NCI-H69 (cell line): ENCODE measurements at places on chromosomes 13 and 19.
A peak's percentile ranks its signal among the peaks of the same experiment; 100 is the strongest.

DNA sequence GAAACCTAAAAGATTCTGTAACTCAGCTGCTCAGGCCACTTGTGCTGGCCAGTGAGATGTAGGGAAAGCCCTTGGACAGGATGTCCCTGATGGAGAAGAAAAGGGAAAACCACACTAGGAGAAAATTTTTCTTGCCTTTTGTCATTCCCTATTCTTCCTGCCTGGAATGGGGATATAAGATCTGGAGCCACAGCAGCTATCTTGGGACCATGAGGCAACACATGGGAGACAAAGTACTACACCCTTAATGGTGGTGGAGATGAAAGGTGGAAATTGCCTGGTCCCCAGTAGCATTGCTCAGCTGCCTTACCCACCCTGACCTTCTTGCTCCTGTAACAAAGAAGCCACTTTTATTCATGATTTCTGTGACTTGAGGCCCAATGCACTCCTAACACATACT, 9.4 kb downstream of the RSPH6A start:
- DNase-seq: no peak

GRCh38 chr13:31826521-31826920, 87.2 kb downstream of the RXFP2 start:
- no peak for DNase-seq

DNA sequence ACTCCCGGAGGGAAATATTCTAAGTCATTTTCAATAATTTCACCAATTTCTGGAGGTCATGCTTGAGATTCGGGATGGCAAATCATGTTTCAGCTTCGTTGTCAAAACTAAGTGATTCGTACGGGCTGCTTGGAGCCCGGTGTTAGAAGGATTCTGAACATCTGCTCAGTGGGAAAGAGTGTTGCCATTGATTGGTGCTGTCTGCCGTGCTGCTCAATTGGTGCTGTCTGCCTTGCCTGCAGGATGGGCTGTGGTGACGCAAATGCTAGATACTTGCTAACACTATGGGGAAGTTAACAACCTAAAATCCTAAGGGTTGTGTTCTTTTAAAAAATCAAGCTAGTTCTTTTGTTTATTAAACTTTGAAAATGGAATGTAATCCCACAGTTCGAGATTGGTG, 17.3 kb upstream of the CACNG8 start:
- DNase-seq: no peak

DNA sequence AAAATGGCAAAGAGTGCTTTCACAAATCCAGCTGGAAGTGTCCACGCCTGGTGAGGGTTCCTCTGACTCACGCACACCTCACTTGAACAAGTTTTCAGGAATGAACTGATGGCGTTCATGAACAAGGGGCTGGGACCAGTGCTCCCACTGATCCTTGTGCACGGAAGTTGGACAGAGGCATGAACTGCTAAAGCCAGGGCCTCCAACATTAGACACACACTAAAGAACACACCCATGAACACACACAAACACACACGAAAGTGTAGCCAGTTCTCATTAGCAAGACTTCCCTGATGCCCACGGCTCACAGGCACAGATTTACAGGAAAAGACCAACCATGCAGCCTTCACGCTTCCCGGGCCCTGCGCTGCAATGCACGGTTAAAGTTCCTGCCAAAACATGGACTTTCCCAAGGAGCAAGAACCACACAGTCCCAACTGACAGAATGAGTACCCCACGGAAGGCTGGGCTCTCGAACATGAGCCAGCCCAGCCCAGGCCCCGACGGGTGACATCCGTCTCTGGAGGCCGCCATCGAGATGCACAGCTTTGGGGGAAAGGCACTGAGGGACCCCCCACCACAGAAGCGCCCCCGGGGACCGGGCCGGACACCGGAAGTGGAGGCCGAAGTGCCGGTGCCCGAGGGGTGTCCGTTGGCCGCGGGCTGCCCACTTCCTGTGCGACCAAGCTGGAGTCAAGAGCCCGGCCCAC, 808 bp downstream of the DNMT1 start:
- DNase-seq: peak; percentile 37

- peak; percentile 67 for DNase-seq
These were observed 7.7 kb upstream of the FGF9 start for GRCh38 chr13:21663197-21663596.

DNA sequence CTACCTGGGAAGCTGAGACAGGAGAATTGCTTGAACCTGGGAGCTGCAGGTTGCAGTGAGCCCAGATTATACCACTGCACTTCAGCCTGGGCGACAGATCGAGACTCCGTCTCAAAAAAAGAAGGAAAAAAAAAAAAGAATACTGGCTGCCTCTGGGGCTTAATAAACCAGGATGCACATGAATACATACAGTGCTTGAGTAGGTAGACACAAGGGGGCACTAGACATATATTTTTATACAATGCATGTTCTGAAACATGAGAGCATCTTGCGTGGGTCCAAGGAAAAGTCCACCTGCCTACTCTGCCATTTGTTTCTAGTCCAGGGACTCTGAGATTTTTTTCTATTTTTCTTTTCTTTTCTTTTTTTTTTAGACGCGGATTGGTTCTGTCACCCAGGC, 31.2 kb downstream of the KEAP1 start:
- DNase-seq: peak; percentile 71

- DNase-seq: peak; percentile 56
These were observed 47.8 kb upstream of the KPNA3 start for GRCh38 chr13:49840266-49840665.

- DNase-seq: no peak
These were observed 8.3 kb downstream of the IFNL3 start for GRCh38 chr19:39236527-39236926.

DNA sequence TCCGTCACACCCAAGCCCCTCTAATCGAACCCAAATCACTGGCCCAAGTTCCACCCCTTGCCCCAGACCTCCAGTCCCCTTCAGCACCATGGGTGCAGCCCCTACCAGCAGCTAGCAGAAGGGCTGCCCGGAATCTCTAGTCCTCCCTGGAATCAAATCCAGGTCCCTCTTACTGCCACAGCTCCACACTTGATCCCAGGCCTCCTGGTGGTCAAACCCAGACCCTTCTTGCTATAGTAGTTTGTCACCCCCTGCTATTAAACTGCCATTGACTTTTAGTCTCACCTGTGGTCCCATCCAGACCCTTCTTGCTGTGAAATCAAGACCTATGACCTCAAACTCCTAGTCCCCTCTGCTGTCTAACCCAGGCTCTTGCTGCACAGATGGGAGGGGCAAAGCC, 8.7 kb downstream of the HIPK4 start:
- no peak for DNase-seq

DNA sequence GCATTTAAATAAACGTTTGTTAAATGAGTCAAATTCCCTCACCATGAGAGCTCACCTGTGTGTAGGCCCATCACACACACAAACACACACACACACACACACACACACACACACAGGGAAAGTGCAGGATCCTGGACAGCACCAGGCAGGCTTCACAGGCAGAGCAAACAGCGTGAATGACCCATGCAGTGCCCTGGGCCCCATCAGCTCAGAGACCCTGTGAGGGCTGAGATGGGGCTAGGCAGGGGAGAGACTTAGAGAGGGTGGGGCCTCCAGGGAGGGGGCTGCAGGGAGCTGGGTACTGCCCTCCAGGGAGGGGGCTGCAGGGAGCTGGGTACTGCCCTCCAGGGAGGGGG, 8.5 kb upstream of the CEACAM5 start:
- peak; percentile 20 for DNase-seq

DNA sequence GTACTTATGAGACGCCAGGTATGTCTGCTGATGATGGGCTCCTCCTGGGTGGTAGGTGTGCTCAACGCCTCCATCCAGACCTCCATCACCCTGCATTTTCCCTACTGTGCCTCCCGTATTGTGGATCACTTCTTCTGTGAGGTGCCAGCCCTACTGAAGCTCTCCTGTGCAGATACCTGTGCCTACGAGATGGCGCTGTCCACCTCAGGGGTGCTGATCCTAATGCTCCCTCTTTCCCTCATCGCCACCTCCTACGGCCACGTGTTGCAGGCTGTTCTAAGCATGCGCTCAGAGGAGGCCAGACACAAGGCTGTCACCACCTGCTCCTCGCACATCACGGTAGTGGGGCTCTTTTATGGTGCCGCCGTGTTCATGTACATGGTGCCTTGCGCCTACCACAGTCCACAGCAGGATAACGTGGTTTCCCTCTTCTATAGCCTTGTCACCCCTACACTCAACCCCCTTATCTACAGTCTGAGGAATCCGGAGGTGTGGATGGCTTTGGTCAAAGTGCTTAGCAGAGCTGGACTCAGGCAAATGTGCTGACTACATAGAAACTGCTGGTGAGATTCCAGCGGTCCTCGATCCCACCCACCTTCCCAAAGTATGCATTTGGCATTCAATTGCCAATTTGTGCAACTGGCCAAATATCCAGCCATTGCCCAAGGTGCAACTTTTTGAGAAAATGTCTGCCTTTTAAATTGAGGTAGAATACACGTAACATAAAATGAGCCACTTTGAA, 10.2 kb downstream of the OR2Z1 start:
- no peak for DNase-seq

DNA sequence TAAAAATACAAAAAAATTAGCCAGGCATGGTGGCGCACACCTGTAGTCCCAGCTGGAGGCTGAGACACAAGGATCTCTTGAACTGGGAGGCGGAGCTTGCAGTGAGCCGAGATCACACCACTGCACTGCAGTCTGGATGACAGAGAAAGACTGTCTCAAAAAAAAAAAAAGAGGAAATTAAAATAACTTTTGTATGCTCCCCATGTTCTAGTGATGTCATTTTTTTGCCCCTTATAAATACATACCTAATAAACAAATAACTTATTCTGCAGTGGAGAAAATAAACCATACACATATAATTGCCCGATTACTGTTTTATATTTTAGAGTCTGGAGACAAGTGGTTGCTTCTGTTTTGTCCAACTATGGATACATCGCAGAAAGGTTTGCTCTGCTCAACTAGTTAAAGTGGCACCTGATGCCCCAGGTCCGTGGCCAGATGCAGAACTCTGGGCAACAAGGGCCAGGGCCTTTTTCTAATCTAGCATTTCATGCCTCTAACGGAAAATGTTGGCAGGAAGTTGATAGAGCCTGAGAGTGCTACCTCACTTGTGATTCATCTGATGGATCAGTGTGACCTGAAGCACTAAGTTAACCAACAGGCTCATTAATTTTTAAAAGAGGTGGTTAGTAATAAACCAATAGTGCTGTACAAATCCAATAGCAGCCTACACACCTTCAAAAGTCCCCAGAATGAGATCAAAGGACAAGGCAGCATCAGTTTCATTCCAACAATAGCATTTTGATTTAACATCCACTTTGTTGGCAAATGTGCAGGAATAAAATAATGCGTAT, 18.8 kb downstream of the UBE2L5 start:
- no peak for DNase-seq

DNA sequence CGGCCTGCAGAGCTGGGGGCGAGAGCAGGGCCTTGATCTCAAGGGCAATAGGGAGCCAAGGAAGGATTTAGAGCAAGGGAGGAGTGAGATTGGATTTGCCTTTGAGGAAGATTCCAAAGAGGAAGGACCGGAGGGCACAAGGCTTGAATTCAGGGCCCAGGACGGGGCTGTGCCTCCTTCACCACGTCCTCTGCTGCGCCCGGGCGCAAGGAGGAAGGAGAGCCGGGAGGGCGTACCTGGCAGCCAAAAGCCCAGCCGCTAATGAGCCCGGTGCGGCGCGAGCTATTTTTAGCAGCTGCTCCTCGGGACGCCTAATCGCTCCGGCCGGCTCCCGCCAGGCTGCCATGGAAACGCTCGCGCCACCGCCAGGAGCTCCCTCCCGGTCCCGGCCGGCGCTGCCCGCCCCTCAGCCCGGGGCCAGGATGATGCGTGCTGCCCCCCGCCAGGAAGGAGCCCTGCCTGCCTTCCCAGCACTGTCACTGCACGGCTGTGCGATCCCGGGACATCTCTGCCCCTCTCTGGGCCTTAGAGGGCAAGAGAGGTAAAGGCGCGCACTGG, 31.3 kb downstream of the TINCR start:
- peak; percentile 96 for DNase-seq

GRCh38 chr19:32580353-32580900, 563 bp upstream of the PDCD5 start:
- DNase-seq: peak; percentile 51

- DNase-seq: no peak
These were observed 33.3 kb upstream of the SHFL start for GRCh38 chr19:10052602-10053360.
